ENCODE measurements at places on chromosomes 4 and X.
A peak's percentile ranks its signal among the peaks of the same experiment; 100 is the strongest.

DNA sequence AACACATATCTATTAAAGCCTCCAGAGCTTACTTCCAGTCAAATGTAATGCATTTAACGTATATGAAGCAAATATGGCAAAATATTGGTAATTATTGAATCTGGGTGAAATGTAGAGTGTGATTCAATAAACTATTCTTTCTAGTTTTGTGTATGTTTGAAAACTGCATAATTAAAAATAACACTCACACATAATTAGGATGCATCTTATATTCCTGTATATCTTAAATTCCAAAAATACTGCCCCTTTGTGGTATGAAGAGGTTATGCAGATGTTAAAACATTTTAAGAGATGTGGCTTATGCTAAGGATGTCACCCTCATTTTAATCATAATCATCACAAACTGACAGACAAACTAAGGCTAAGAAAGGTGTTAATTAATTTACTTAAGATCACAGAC lies 182.9 kb downstream of the COX18 start:
- no peak for DNase-seq

- no peak for DNase-seq
Observed at GRCh38 chr4:15551740-15552446, 82.2 kb downstream of the CC2D2A start.

DNA sequence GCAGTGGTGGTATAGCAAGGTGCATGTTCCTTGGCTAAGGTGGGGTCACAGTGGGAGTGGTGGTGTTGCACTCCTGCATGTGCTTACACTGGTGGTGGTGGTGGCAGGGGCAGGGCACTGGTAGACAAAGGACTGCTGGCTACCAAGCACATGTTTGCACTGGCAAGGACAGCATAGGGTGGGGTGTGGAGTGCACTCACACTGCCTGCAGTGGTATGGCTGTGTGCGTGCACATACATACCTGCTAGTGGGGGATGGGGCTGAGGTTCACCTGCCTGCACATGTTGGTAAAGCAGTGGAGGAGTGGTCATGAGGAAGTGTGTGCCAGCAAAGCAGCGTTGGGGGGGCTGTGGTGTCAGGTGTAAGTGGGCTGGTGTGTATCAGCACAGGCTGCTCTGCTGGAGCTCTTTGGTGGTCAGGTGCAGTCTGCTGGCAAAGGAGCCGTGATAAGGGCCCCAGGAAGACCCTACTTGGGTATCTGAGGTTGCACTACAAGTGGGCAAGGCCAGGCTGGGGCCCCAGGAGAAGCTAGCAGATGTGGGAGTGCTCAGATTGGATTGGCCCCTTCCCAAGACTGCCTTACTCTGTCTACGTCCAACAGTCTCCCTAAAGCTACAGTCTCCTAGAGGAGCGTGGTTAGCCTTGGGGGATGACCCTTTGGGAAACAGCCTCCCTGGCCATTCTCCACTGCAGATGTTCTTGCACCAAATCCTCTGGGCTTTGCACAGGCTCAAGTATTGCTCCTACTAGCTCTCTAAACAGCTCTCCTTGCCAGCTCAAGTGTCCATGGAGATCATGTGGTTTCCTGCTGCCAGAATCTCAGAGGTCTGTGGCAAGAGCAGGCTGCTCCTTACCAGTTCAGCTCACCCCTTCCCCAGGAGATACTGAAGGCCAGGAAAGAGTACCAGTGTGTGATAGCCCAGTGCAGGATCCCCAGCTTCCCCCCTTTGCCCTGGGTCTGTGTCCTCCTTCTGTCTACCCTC lies 486.3 kb upstream of the PABPC4L start:
- no peak for DNase-seq

DNA sequence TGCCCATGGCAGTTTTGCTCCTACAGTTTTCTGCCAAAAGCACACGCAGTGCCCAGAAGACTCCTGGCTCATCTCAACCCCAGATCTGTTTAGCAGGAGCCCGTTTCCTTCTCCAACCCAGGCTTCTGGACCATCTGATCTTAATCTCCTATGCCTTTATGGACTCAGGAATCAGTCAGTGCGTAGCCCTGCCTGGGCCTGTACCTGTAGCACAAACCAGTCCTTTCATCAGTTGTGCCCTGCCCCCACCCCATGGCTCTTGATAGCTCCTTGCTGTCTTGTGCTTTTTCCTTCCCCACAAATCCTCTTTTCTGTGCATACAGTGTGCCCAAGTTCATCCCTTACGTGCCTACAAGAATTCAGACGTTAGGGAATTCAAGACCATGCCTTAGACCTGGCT lies 1.5 kb downstream of the ZNF718 start:
- no peak for DNase-seq

DNA sequence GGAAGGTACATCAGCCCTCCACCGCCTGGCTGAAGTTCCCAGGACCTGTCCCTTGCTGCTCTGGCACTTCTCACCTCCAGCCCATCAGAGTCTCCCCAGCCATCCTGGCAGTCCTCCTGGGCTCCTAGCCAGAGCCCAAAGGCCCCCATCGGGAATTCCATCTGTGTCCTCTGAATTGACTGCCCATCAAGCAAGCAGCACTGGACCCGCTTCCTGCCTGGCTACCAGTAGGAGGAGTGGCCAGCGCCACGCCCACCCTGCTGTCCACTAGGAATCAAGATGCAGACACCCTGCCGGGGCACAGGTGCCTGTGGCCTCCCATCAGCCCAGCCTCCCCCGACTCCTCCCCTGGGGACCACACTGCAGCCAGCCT lies 47.2 kb downstream of the C4orf50 start:
- no peak for DNase-seq

DNA sequence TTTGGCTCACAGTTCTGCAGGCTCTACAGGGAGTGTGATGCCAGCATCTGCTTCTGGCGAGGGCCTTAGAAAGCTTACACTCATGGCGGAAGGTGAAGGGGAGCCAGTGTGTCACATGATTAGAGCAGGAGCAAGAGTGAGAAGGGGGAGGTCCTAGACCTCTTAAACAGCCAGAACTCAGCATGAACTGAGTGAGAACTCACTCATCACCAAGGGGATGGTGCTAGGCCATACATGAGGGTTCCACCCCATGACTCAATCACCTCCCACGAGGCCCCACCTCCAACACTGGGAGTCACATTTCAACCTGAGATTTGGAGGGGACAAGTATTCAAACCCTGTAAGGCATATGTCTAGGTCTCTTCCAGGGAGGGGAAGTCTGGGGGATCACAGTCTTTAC lies 33.4 kb downstream of the SPRY1 start:
- peak; percentile 19 for DNase-seq

- no peak for DNase-seq
Observed at GRCh38 chrX:111837197-111837596, 38.8 kb upstream of the TRPC5OS start.

DNA sequence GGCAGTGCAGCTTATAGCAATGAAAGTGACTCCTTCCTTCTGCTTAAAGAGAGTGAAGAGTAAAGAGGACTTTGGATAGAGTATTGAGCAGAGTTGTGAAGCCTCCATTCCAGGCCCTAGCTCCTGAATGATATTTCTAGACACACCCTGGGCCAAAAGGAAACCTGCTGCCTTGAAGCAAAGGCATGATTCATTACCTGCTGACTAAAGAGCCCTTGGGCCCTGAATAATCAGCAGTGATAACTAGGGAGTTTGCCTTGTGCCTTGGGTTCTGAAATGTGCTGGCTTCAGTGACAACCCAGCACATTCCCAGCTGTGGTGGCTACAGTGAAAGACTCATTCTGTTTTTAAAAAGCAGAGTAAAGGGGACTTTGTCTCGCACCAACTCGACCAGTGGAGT lies 49.2 kb downstream of the STPG2 start:
- DNase-seq: no peak

DNA sequence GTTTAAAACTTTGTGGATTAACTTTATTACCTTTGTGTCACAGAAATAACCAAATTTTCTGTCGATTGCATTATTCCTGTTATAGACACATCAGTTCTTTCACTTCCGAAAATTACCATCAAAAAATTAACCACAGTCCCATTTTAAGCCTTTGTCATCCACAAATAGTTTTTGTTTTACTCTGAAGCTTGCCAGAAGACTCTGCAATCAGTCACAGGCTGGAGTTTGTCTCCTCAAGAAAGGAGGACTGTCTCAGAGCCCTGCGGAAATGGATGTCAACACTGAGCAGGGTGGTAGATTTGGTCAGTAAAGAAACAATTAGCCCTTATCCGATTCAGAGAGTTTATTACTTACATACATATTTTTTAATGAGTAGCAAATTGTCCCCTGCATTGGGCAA lies 20.1 kb upstream of the TCEAL4 start:
- DNase-seq: no peak

All from activated CD4-positive, alpha-beta T cell treated with anti-CD3 and anti-CD28 coated beads, Interleukin-2, amount 50 U/mL, for 48 hours (primary cell).